8988T (cell line): ENCODE measurements at places on chromosomes 6 and 20.

DNA sequence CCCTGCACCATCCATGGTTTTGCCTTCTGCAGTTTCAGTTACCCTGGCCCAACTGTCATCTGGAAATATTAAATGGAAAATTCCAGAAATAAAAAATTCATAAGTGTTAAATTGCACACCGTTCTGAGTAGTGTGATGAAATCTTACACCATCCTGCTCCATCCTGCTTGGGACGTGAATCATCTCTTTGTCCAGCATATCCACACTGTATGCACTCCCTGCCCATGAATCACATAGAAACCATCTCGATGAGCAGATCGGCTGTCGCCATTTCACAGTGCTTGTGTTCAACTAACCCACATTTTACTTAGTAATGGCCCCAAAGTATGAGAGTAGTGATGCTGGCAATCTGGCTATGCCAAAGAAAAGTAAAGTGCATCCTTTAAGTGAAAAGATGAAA lies 105.9 kb upstream of the ID4 start:
- no peak for DNase-seq

- DNase-seq, result no peak
These were observed 233.9 kb downstream of the SAMD5 start for GRCh38 chr6:147742440-147742839.

- no peak for DNase-seq
These were observed 11.2 kb upstream of the SERPINB6 start for GRCh38 chr6:2982426-2983117.

GRCh38 chr20:23245553-23246181 lies 104.9 kb upstream of the NXT1 start:
- DNase-seq, result peak; percentile 49

DNA sequence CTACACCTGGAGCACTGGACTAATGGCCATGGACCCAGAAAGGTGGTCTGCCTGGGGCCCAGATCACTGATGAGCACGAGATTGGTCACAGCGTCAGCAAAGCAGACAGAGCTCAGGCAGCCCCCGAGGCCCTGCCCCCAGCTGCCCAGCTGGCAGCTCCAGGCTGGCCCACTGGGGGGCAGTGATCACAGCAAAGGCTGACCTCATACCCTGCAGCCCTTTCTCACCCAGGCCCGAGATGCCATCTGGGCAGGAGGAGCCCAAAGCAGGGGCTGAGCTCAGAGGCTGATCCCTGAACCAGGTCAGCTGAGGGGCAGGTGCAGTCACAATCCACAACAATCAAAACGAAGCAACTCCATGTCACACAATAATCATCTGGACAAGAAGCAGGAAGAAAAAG lies 4.1 kb downstream of the MAP1LC3A start:
- peak; percentile 89 for DNase-seq

DNA sequence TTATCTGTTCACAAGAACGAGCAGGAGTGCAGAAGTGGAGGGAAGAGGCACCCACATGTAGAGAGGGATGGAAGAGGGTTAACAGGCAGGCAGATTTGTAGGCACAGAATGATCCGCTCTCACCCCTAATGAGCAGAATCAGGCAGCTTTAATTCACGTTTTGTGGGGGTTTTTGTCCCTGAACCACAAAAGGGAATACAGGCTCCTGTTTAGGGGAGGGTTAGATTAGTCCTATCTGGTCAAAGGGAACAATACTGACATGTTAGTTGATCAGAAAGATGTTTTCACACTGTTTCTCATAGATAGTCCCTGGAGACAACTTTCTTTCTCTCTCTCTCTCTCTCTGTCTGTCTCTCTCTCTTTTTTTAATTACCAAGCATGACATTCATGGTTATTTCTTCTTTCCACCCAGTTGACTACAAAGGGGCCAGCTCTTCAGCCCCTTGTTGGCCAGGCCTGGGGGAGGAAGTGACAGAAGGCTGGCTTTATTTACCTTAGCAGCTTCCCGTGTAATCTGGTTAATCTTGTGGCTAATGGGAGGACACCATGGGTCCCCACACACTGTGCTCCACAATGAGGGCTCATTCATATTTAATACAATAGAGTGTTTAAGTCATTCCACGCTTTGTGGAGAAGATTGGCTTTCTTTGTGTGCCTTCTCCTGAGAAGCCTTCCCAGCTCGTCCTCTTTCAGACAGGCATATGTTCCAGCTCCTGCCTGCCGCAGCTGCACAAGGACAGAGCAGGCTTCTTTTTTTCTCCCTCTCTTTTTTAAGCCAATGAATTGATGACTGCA lies 958.8 kb downstream of the TFAP2A start:
- no peak for DNase-seq

GRCh38 chr6:32890831-32891230 lies 36.8 kb downstream of the PSMB9 start:
- DNase-seq, result no peak

GRCh38 chr20:31566319-31566657 lies 38.8 kb upstream of the ID1 start:
- no peak for DNase-seq

DNA sequence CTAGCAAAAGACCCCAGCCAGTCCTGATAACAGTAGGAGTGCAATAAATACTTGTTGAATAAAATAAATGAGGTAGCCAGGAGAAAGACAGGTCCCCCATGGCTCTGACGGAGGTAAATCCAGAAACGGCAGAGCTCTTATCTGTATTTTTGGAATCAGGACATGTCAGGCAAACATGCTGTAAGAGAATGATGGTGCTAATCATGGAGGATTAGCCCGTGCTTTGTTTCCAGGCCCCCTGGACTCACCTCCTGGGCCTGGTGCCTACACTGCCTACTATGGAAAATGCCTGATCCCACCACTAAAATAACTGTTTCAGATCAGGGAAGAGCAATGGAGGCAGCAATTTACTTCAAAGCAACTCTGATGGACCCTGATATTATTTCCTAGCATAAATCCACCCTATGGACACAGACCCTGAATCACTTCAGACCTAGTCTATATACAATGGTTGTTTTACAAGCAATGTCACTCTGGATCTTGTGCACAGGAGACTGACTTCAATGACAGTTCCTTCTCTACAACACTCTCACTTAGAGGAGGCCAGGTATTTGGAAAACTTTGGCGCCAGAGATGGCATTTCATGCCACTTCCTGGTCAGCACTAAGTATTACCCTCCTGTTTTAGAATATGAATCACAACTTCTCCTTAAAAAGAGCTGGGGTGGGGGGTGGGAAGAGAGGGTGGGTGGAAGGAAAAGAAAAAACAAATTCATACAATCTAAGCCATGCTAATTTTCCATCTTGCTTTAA lies 6.4 kb downstream of the MRPL14 start:
- DNase-seq, result no peak

GRCh38 chr6:10556992-10557391 lies 35.8 kb downstream of the GCNT2 start:
- no peak for DNase-seq

DNA sequence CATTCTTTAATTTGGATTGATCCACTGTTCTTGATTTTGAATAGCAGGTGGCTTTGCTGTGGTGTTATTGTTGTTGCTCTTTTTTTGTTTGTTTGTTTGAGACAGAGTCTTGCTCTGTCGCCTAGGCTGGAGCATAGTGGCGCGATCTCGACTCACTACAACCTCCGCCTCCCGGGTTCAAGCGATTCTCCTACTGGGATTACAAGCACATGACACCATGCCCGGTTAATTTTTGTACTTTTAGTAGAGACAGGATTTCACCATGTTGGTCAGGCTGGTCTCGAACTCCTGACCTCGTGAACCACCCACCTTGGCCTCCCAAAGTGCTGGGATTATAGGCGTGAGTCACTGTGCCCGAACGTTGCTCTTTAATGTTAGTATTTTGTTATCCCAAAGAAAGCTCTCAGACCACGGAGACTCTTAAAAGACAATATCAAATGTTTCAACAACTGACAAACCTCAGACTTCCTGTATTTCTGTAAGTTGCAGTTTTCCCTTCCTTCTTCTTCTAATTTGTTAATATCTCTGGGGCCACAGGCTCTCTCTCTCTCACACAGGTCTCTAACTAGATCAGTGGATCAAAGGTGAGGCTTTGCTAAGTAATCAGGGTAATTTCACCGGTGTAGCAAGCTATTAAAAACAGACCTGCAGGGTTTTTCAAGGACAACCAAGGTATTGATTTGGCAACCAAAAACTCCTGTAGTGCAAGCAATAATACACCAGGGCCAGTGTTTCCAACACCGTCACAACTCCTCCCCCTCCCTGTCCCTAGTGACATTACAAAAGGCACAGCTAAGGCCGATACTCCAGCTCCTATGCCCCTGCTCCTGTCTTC lies 48.8 kb upstream of the ZNF217 start:
- no peak for DNase-seq

- DNase-seq, result no peak
These were observed 10.3 kb upstream of the DST start for GRCh38 chr6:56652994-56653393.

DNA sequence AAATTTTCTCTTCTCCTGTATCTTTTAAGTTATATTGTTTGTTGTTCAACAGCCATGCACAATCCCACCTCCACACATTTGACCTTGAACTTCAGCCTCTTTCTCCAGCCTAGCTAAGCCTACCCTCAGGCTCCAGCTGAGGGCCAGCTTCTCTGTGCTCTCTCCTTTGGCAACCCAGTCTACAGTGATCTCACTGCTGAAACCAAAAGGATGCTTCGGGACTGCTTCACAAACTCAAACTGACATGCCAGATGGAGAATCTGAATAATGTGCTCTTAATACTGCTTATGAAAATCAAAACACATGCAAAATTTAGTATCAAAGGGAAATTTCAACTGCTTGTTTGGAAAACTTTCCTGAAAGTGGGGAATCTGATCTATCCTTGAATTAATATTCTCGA lies 16.1 kb upstream of the RIN2 start:
- DNase-seq, result no peak

GRCh38 chr20:54619181-54619580 lies 143.8 kb downstream of the DOK5 start:
- DNase-seq, result no peak

DNA sequence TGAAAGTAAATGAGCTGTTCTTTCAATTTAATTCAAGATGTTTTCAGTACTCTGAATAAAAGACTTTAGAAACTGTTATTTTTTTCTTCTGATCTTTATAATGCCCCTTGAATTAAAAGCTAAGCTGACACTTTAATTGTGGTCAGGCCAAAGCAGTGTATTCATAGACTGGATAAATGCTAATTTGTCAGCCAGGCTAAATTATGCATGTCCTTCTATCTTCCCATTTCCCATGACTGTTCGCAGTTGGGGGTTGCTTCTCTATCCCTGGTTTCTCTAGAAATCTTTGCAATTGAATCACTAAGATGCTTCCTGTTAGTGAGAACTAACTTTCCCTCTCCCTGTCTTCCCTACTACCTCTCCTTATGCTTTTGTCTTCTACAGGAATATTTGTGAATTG lies 396.2 kb downstream of the RFPL4B start:
- no peak for DNase-seq

DNA sequence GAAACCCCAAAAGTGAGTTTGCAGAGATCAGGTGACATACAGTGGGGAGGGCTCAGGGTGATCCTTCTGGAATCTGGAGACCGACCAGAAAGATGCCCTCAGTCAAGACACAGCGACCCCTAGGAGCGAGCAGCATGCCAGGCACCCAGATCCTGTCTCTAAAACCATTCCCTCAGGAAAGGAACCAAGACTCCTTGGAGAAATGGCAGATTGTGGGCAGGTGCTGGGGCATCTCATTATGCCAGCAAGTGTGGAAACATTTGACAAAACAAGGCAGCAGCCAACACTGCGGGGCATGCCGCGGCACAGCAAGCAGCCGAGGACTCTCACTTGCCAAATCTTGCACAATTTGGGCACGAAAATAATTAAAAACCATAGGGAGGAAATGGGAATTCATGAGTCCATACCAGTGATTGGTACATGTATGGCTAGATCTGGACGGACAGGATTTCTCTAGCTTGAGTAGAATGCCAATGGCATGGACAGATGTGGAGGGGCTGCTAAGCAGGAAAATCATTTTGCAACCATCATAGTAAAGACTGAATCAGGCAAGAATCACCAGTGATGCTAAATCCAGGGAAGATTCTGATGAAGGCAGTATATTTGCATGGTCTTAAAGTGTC lies 76.9 kb downstream of the GINS1 start:
- no peak for DNase-seq

DNA sequence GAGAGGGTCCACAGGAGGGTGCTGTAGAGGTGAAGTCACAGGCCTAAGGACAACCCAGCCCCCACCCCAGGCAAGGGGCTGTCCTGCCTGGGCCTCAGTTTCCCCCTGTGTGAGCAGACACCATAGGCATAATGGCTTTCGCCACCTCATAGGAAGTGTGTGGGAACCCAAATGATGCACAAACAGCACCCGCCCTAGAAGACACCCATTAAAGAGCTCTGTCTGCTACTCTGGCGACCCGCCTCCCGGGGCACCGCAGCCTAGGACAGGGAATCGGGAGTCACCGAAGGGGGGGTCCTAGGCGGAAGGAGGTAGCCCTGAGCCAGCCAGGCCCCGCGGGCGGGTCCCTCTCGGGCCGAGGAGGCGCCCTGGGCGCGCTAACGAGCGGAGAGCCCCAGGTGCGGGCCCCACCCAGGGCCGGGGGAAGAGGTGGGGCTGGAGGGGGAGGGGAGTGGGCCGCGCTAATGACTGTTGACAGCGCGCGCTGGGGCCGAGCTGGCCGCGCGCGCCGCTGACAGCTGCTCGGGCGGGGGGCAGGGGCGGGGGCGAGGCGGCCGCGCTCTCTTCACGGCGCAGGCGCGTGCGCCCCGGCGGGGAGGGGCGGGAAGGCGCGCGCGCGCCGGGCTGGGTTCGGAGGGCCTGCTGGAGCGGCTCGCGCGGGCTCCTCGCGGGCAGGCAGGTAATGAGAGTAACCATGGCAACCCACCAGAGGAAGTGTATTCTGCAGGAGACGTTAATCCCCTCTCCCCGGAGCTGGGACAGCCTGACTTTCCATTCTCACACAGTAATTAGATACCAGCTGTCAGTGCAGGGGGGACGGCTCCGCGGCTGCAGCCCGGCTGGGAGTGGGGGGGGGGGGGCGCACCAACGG lies 48.9 kb downstream of the NOL4L start:
- peak; percentile 85 for DNase-seq

DNA sequence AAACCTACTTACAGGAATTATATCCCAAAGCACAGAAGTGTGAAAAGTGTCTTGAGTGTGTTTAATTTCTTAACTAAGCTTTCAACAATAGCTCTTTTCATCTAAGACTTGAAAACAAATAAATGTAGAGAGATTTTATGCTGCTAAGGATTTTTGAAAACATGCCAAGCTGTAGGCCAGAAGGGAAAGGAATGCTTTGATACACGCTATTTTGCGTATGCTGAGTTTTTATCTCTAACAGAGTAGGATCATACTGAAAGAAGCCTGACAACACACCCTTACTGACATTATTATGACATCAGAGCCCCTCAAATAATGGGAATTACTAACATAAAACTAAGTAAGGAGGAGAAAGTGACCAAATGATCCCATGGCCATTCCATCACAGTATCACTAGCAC lies 265.5 kb downstream of the KHDC1L start:
- DNase-seq, result no peak

DNA sequence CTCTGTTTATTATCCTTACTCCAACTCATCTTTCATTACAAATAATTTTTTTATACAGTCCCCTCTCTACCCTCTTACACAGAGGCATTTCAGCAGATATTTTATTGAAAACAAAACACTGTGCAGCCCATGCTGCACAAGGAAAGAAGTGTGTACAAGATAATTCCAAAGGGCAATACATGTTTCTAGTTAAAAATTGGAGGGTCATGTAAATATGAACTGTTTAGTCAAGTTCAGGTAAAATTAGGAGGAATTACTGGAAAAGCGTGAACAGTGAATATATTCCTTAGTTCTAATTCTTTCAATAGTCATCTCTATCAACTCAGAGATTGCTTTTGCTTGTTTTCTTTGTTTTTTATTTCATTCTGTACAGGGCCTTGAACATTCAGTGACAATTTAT lies 27.9 kb upstream of the TSPYL1 start:
- no peak for DNase-seq

- DNase-seq, result no peak
These were observed 855 bp upstream of the GFOD1 start for GRCh38 chr6:13488015-13488895.
